ENCODE measurements at places on chromosomes 1 and 21.

DNA sequence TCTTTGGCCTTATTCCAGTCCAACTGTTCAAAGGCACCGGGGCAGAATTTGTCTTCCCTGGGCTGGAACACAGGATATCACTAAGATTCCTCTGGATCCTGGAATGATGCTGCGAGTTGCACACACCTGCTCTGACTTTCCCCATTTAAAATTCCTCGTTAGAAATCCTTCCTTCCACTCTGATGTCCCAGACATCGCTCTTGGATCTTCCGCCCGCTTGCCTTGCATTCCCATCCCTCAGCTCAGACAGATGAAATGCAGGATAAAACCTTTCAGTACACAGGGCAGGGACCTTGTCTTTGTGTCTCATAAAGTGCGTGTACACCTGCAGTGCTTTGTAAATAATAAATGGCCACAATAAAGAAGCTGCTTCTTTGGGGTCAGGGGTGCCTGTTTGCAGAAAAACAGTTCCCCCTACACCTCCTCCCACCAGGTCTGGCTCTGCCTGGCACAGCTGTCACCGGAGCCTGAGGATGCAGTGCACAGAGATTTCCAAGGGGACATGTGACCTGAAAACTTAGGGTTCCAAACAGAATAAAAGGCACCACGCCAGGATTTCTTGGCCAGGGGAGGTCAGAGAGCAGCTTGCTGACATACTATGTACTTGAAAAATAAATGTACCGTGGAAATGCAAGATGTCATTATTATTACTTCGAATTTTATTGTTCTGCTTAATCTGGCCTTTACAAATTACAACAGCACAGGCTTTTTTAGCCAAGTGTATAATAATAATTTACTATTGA lies 62.9 kb upstream of the SYT6 start:
- no peak for DNase-seq

- DNase-seq = no peak
Observed at GRCh38 chr1:18008081-18008480, 99.5 kb upstream of the IGSF21 start.

DNA sequence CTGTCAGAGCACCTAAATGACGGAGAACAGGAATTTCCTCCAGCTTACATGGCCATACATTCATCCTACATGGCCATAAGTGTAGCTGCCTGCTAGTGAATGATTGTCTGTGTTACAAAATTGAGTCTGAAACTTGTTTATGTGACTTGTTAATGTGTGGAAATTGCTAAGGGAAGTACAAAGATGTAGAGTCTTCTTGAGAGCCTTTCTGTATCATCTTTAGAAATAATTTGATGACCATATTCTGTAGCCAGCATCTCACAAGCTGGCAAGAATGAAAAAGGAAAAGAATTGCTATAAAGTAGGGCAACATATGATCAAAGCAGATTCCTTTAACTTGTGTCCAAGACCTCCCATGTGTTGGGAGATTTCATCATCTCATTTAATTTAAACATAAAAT lies 339.2 kb upstream of the LRRC7 start:
- no peak for DNase-seq

DNA sequence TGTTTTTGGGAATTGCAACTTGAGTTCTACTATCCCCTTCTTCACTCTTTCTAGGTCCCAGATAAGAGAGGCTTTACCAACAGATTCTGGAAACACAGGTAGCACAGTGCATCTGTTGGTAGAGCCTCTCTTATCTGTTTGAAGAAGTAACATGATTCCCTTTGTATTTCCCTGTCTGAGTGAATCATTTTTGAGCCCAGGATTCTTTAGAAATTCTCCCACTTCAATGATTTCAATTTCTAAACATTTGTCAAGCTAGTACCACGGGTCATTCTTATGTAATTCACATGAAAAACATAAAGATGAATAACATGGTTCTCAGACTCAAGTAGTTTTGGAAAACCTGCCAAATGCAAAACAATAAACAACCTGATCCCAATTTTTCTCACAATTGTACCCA lies 72.0 kb upstream of the DUSP10 start:
- DNase-seq = no peak

DNA sequence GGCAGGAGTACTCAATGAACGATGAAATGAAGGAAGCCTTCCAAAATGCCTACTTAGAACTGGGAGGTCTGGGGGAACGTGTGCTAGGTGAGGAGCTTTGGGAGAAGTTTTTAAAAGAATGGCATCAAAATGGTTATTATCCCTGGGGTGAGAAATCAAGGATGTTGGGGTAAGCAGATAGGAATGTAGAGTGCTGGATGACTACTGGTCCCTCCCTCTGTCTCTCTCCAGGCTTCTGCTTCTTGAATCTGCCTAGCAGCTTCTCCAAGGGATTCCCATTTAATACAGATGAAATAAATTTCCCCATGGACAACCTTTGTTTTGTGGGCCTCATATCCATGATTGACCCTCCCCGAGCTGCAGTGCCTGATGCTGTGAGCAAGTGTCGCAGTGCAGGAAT lies 19.0 kb upstream of the CASQ1 start:
- peak; percentile 13 for DNase-seq

- DNase-seq = no peak
Observed at GRCh38 chr1:155052439-155053395, 1.6 kb downstream of the ADAM15 start.

DNA sequence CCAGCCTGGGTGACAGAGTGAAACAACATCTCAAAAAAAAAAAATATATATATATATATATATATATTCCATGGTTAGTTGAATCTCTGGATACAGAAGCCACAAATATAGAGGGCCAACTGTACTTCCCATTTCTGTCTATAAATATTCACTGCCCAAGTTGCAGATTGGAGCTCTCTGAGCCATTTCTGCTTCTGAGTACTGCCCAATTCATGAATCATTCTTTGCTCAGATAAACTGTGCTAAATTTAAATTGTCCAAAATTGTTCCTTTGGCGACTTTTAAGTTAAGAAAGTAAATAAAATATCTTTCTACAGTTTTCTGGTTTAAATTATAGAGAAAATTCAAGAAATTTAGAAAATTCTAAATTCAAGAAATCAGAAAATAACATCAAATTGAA lies 23.2 kb upstream of the C1orf146 start:
- DNase-seq = no peak

DNA sequence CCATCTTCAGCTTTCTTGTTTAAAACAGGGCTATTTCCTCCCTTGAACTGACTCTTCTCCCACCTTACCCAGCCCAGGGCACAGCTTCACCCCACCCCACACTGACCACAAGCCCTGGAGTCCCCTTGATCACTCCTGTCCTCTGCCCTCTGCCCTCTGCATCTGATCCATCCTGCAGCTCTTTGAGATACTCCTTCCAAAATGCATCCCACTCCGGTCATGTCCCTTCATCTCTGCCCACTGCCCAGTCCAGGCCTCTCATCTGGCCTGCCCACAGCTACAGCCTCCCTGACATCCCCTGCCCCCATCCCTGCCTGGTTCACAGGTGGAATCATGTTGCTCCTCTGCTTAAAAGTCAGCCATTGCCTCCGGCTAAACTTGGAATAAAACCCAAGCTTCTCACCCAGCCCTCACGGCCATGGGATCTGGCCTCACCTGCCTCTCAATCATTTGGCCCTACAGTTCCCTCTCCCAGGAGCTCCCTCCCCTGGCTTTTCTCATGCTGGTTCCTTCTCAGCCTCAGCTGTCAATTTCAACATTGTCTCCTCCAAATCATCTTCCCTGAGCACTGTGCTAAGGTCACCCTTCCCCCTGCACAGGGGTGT lies 202.0 kb downstream of the MATN1 start:
- DNase-seq = no peak

GRCh38 chr21:36968976-36969375 lies 2.5 kb upstream of the HLCS start:
- DNase-seq = no peak

DNA sequence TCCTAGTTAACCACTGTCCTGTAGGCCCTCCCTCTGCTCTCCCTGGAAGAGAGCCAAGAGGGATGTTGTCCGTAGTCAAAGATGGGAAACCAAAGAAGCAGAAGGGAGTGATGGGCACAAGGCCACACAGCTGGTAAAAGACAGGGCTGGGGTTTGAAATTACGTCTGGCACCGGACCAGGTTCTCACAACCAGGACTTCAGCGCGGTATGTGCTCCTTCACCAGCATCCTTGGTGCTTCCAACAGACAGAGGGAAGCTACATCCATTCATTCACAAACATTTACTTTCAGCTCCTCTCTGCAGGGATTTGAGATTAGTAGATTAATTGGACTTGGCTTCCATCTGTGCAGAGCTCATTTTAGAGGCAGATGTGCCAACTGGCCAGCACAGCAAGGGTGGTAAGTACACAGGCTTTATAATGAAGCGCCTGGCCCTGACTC lies 191.2 kb downstream of the TRABD2B start:
- DNase-seq = no peak

DNA sequence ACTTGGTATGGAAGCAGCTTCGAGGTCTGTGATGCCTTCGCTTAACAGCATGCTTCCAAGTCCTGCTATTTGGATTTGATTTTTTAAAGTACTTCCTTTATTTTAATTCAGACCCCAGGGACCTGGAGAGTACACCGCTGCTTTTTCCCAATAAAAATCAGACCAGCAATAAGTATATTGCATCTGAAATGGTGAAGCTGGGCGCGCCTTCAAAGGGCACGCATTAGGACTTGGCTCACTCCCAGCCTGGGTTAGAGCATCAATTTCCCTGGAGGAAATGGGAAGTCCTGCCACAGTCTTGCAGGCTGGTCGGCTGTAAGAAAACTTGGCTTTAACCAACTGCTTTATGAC lies 325.1 kb downstream of the RRAGC start:
- DNase-seq = no peak

DNA sequence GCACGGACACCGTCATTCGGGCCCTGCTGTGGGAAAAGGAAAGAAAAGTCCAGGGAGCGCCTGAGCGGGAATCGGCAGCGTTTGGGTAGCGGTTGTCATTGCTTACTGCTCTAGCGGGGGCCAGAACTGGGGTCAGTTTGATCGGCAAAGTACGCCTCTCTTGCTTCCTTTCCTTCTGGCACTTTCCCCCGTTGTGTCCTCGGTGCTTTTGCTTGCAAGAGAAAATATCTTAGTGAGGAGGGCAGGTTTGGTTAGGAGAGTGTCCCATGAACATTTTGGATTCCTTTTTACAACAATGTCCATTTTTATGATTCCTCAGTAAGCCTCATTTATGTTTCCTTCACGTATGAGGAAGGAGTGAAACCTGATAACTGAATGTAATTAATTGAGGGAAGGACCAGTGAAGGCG lies 670 bp downstream of the ST3GAL3 start:
- peak; percentile 56 for DNase-seq

DNA sequence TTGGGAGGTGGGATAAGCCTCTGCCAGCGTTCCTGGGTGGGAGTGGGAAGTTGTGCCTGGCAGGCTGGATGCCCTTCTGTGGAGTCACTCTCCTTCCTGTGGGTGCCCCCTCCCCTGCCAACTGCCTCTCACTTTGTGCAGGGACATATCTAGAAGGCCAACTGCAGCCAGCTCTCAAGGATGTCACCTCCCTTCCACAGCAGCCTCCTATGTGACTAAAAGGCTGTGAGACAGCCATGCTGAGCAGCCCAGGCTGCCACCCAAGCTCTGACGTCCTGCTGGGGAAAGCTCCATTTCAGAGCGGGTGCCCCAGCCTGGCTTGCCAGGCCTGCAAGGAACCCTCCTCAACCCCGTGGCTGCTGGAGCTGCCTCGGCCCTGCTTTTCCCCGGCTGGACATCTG lies 19.6 kb upstream of the SLC26A9 start:
- no peak for DNase-seq

DNA sequence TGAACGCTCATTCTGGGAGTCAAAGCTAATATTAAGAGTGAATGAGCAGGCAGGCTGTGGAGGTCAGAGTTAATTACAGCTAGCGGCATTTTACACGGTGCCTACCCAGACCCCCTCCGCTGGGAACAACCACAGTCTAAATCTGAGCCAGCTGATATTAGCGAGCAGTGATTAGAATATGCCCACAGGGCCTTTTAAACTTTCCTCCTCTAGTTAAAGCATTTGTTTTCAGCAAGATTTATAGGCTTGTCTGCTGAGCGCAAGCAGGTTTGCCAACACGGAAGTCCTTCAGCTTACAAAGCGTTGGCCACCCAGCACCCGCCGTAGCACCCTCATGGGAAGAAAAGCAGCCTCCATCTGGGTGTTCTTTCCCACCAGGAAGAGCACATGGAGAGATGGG lies 72.1 kb downstream of the LMX1A start:
- no peak for DNase-seq

GRCh38 chr1:237258871-237259270 lies 216.9 kb downstream of the RYR2 start:
- no peak for DNase-seq

GRCh38 chr1:20117236-20117635 lies 2.1 kb downstream of the PLA2G2D start:
- no peak for DNase-seq

DNA sequence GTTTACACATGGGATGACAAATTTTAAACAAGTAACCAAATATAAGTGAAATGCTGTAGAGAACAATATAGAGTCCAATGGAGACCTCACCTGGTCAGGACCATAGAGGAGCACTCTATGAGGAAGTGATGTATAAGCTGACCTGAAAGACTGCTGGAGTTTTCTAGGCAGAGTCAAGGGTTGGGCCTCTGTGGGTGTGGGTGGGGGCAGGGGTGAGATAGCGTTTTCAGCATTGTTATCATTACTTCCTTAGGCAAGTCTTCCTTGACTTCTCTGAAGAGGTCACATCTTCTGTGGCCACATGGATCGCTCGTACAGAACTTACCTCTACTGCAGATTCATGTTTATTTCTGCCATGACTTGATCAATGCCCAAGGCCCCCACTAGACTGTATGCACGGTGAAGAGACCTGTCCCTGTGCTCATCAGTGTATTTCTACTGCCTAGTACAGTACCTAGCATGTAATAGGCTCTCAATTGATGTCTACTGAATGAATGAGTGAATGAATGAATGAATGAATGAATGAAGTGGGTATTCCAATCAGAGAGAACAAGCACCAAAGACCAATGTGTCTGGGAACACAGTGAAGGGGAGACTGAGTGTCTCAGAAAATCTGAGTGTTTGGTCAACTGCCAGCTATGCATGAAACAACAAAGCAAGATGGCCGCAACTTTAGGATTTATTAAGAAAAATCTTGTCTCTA lies 116.5 kb downstream of the RNF220 start:
- DNase-seq = no peak
